ENCODE measurements at places on chromosomes 6 and 20. TPM values are rescaled to one million over a fixed set of nuclear protein-coding genes. Genes with fewer than 3 reads are reported as not detected.

DNA sequence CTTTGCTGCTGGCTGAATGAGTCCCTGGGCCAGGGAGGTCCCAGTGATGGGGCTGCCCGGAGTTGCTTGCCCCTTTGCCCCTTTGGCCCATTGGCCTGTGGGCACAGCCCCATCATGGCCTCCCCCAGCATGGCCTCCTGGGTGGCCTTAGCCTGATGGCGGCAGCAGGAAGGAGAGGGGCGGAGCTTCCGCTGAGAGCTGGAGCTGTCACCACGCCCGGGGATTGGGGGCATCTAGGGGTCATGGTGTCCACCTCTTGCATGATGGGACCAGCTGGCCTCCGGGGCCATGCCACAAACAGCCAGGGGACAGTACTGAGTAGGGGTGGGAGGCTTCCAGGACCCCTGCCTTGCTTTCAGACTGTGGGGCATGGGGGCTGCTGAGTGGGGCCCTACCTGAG is 31.5 kb upstream of the GATA5 start:
- peaks cover 1% of the 10 kb centered on the region for H3K27me3 ChIP-seq
- H3K4me1 ChIP-seq: no peaks in the 10 kb centered on the region
- DNase-seq: no peak
- no peak overlapping the region for H3K4me3 ChIP-seq
- H3K36me3 ChIP-seq: no peaks in the 10 kb centered on the region
- H3K27ac ChIP-seq: no peak overlapping the region

MCCD1 gene
- polyA plus RNA-seq: not detected

DNA sequence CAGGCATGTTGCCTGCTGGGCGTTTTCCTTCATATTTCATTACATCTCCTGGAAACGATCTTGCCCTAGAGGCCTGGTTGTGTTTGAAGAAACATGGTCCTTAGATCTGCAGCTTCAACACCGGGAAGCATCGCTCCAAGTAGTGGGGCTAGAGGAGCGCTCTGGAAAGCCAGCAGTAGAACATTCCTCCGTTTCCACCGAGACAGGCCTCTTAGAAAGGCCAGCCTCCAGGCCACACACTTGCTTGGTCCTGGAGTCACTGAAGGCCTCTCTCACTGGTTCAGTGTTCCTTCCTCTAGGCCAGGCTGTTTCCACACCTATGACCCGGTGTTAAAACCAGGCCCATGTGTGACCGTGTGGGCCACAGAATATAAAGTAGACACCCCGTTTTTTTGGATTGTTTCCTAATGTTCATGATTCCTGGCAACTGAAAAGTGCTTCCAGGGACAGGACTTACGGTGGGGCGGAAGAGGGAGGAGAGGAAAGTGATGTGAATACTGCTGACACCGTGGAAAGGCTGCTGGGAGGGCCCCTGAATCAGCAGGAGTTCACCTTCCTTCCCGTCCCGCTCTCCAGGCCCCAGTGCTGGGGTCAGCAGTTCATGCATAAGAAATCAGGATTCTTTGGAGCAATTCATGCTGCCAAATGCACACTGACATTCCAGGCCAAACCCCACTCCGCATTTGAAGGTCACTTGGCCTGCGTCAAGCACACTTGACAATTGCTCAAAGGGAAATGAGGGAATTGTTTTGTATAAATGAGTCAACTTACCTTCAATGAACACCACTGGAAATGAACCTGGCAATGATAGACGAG is 83.8 kb downstream of the IYD start:
- peak overlapping the region; percentile 24 for H3K27ac ChIP-seq
- DNase-seq: peak; percentile 51
- H3K27me3 ChIP-seq: no peaks in the 10 kb centered on the region
- no peak overlapping the region for H3K4me3 ChIP-seq

DNA sequence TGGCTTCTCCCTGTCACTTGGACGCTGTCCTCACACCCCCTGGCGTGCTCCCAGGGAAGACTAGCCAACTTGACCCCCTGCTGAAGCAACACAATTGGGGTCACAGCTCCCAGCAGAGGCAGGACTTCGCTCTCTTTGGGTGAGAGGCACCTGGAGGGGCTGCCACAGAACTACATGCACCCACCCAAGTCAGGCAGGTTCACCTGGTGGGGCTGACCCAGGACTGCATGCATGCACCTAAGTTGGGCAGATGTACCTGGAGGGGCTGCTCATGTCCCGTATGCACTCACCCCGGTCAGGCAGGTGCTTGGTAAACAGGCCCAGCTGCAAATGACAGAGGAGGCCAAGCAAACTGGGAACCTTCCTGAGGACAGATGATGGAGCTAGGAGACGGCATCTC is 154.3 kb upstream of the RPS6KA2 start:
- H3K27me3 ChIP-seq: no peaks in the 10 kb centered on the region
- no peaks in the 10 kb centered on the region for H3K4me1 ChIP-seq
- no peak for DNase-seq
- H3K27ac ChIP-seq: no peak overlapping the region

- DNase-seq: no peak
- no peaks in the 10 kb centered on the region for H3K27me3 ChIP-seq
- H3K36me3 ChIP-seq: no peaks in the 10 kb centered on the region
- no peak overlapping the region for H3K4me3 ChIP-seq
- H3K4me1 ChIP-seq: no peaks in the 10 kb centered on the region
- no peak overlapping the region for H3K27ac ChIP-seq
These were observed 138.0 kb downstream of the TBC1D7 start for GRCh38 chr6:13190376-13190775.
